ENCODE measurements at places on chromosomes 3 and 15. TPM values are rescaled to one million over a fixed set of nuclear protein-coding genes. Genes with fewer than 3 reads are reported as not detected.

The ZNF385D gene
- 6.2 TPM for total RNA-seq

The IGSF10 gene
- total RNA-seq, result 9.7 TPM

The SLC22A14 gene
- total RNA-seq, result 0.28 TPM

The NANOGP8 gene
- not detected for total RNA-seq

The C3orf20 gene
- 0.20 TPM for total RNA-seq

GRCh38 chr3:54863786-54864185 lies 64.1 kb downstream of the LRTM1 start:
- no peaks in the 10 kb centered on the region for H3K36me3 ChIP-seq
- no peaks in the 10 kb centered on the region for H3K27me3 ChIP-seq
- DNase-seq, result no peak
- no peaks in the 10 kb centered on the region for H3K4me1 ChIP-seq
- H3K27ac ChIP-seq, result no peak overlapping the region
- H3K4me3 ChIP-seq, result no peak overlapping the region

DNA sequence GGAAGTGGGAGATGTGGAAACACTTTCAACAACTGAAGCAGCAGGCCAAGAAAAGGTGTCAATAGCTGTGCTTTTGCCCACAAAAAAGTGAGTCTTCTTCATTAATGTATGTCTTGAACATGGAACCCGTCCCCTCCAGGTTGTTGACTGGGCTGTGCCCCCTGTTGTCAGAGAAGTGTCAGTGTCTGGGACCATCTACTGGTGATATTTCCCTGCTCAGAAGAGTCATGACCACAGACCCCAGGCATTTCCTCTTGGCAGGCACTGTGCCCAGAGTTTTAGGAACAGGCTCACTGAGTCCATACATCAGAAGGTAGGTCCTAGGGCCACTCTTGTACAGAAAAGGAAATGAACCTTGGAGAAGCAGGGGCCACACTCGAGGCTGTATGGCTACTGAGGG lies 54.8 kb upstream of the LARS2 start:
- no peaks in the 10 kb centered on the region for H3K36me3 ChIP-seq
- DNase-seq, result no peak
- H3K4me1 ChIP-seq, result no peaks in the 10 kb centered on the region
- no peak overlapping the region for H3K27ac ChIP-seq
- H3K4me3 ChIP-seq, result no peak overlapping the region
- no peaks in the 10 kb centered on the region for H3K27me3 ChIP-seq

DNA sequence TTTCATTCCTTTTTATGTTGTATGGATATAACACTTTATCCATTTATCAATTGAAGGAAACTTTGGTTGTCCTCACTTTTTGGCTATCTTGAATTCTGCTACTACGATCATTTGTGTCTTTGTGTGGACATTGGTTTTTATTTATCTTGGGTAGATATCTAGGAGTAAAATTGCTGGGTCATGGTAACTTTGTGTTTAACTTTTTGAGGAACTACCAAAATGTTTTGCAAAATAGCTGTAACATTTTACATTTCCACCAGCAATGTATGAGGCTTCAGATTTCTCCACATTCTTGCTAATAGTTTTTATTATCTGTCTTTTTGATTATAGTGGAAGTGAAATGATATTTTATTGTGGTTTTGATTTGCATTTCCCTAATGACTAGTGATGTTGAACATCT lies 55.6 kb downstream of the TLNRD1 start:
- no peak overlapping the region for H3K4me3 ChIP-seq
- no peaks in the 10 kb centered on the region for H3K4me1 ChIP-seq
- no peak for DNase-seq

DNA sequence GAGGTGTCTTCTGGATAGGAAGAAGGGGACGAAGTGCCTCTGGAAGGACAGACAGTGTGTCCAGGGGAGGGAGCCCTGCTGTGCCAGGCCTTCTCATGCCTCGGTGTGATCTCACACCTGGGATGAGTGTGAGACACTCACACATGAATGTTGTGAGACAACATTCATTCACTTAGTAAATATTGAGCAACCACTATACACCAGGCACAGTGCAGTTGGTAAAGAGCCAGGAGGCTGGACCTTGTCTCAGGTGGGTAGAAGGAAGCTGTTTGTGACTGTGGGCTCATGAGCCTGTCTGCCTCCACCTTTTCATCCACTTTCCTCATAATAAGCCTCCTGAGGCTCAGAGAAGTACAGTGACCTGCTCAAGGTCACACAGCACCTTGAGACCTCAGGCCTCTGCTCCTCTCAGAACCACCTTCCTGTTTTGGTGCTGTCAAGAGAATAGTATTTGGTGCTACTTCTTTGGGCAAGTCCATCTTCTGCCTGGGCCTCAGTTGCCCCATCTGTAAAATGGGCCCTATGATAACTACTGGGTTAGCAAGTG lies 20.9 kb downstream of the SLC6A6 start:
- no peak overlapping the region for H3K27ac ChIP-seq
- peaks cover 3% of the 10 kb centered on the region for H3K27me3 ChIP-seq
- peaks cover 9% of the 10 kb centered on the region for H3K36me3 ChIP-seq
- peaks cover 19% of the 10 kb centered on the region for H3K4me1 ChIP-seq
- H3K4me3 ChIP-seq, result no peak overlapping the region

DNA sequence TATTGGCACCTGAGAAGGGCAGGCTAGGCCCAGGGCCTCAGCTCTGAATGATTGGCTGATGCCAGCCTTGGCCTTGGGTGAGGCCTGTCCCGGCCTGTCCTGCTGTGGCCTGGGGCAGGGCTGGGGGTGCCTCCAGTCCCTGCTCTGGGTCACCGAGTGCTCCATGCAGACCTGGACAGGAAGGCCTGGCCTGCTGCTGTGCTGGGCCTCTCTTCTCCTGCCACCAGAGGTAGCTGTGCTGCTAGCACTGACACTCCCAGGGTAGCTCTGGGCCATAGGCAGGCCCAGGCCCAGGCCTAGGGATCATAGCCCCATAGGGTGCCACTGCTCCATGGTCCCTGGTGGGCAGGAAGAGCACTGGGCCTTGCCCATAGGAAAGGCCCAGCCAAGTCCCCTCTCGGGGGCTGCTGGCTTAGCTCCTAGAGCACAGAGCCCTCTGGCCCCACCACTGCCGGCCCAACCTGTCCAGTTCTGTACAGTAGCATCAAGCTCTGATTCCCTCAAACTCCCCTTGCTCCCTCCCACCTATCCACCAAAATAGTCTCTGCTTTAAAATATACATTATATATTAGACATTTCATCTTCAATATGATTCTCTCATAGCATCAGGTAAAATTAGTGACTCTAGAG lies 18.2 kb downstream of the ABTB1 start:
- H3K27me3 ChIP-seq, result peaks cover 2% of the 10 kb centered on the region
- peak overlapping the region; percentile 69 for H3K27ac ChIP-seq
- no peak overlapping the region for H3K4me3 ChIP-seq
- DNase-seq, result no peak
- H3K4me1 ChIP-seq, result peaks cover 45% of the 10 kb centered on the region

DNA sequence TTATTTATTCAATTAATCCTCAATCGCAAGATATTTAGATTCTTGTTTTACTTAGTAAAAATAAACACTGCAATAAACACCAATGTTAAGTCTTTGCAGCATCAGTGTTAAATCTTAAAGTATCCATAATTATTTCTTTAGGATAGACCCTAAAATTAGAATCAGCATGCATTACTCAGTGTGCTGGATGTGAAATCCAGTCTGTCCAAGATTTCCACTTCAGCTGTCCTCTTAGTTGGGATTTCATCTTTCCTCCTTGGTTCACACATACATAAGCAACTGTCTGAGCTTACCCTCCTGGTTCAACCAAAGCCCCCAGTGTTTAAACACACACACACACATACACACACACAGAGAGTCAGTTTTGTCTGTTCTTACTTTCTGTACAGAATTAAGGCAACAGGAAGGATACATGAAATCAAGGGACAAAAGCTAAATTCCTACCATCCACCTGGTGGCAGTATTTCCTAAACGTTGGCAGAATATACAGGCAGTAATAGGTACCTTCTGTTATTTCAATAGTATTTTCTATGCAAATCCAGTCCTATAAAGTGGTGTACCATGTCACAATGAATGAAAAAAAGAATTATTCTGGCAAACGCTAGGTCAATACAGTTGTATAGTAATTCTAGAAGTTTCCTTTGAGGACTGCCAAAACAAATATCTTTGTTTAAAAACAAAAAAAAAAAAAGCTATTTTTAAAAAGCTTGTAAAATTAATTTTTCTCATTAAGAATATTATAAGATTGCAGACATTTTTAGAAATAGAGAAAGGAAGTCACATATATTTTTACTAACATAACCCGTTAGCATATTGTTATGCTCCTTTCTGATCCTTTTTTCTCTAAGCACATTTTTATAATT lies 27.3 kb upstream of the DMXL2 start:
- H3K4me3 ChIP-seq, result no peak overlapping the region
- H3K27ac ChIP-seq, result no peak overlapping the region
- no peaks in the 10 kb centered on the region for H3K4me1 ChIP-seq
- no peaks in the 10 kb centered on the region for H3K27me3 ChIP-seq

DNA sequence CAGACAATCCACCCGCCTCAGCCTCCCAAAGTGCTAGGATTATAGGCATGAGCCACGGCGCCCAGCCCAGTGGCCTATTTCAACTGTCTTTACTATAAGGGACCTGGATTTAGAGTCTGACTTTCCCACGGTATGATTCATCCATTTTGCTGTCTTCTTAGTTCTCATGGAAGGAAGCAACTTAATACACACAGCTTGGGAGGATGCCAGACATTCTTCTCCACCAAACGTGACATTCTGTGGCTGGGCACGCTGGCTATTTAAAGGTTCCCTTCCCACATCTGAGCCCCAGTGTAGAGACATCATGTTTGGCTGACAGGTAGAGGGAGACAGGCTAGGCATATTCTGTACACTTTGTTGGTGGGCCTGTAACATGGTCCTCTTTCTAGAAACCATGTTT lies 26.2 kb downstream of the FAM43A start:
- peak; percentile 25 for DNase-seq
- no peaks in the 10 kb centered on the region for H3K36me3 ChIP-seq

- peaks cover 4% of the 10 kb centered on the region for H3K4me1 ChIP-seq
- peaks cover 5% of the 10 kb centered on the region for H3K27me3 ChIP-seq
- no peak overlapping the region for H3K4me3 ChIP-seq
- no peak for DNase-seq
Observed at GRCh38 chr15:59866642-59867041, 137.5 kb upstream of the FOXB1 start.

- H3K4me1 ChIP-seq, result no peaks in the 10 kb centered on the region
- H3K36me3 ChIP-seq, result no peaks in the 10 kb centered on the region
- no peak for DNase-seq
- no peak overlapping the region for H3K27ac ChIP-seq
Observed at GRCh38 chr3:194714137-194714455, 28.4 kb downstream of the FAM43A start.

GRCh38 chr15:42511007-42511391 lies 15.6 kb downstream of the SNAP23 start:
- no peak for DNase-seq
- H3K27me3 ChIP-seq, result no peaks in the 10 kb centered on the region
- H3K4me1 ChIP-seq, result peaks cover 1% of the 10 kb centered on the region
- H3K36me3 ChIP-seq, result peaks cover 16% of the 10 kb centered on the region
- no peak overlapping the region for H3K27ac ChIP-seq

- DNase-seq, result no peak
- no peaks in the 10 kb centered on the region for H3K27me3 ChIP-seq
- no peaks in the 10 kb centered on the region for H3K36me3 ChIP-seq
- no peak overlapping the region for H3K27ac ChIP-seq
Observed at GRCh38 chr3:175070946-175071345, 211.8 kb downstream of the NAALADL2 start.

DNA sequence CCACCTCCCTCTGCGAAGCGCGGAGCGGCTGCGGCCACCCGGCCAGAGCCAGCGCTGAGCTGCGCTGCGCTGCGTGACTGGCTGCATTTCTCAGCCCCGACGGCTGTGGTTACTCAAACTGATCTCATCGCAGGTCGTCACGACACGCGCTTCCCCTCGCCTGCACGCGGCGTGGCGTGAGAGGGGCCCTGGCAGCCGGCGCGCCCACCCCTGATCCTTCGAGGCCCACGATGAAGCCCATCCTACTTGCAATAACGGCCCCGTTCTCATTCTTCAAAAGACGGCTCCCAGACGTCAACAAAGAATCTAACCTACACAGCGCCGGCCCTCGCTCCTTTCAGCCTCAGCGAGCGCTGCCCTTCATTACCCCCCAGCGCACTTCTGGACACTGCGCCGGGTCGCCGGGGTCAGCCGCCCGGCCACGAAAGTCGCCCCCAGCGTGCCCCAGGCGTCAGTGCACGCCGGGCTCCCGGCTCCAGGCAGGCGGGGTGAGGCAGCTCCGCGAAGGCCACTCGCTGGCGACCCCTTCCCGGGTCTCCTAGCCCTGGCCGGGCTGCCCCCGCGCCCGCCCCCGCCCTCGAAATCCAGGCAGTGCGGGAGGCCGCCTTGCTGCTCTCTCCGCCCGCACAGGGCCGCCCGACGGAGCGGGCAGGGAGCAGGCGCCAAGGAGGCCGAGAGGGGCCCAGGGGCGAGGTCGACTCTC lies 9.9 kb upstream of the LEKR1 start:
- peak; percentile 30 for DNase-seq
- H3K4me3 ChIP-seq, result peak overlapping the region; percentile 64
- H3K27ac ChIP-seq, result no peak overlapping the region
- H3K4me1 ChIP-seq, result peaks cover 5% of the 10 kb centered on the region

- H3K4me3 ChIP-seq, result peak overlapping the region; percentile 72
- peaks cover 5% of the 10 kb centered on the region for H3K27me3 ChIP-seq
- no peaks in the 10 kb centered on the region for H3K36me3 ChIP-seq
- peak overlapping the region; percentile 74 for H3K27ac ChIP-seq
- peaks cover 29% of the 10 kb centered on the region for H3K4me1 ChIP-seq
Observed at GRCh38 chr3:186931532-186932280, 1.4 kb downstream of the ST6GAL1 start.

GRCh38 chr3:69749461-69749860 lies 10.2 kb downstream of the MITF start:
- DNase-seq, result no peak
- no peaks in the 10 kb centered on the region for H3K27me3 ChIP-seq
- H3K4me3 ChIP-seq, result no peak overlapping the region
- H3K36me3 ChIP-seq, result no peaks in the 10 kb centered on the region
- H3K27ac ChIP-seq, result no peak overlapping the region

DNA sequence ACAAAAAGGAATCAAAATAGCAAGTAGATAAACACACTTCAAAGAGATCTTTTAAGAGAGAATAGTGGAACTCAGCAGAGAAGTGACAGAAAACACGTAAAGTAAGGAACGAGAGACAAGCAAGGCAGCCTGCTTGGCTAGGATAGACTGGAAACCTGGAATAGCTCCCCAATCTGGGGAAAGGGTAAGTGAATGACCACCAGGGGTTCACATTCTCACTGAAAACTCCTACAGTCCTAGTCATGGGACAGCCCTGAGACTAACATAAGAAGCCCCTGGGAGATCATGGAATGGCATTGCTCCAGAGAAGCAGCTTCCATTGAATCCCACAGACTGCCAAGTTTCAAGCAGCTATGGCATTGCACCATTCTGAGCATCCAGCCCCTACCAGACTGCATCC lies 363.6 kb upstream of the ARPP21 start:
- H3K4me1 ChIP-seq, result no peaks in the 10 kb centered on the region
- no peaks in the 10 kb centered on the region for H3K36me3 ChIP-seq
- no peaks in the 10 kb centered on the region for H3K27me3 ChIP-seq

Data from spinal cord (tissue), 10 donors.